ENCODE measurements at places on chromosomes 12 and 14. TPM values are rescaled to one million over a fixed set of nuclear protein-coding genes. Genes with fewer than 3 reads are reported as not detected.

GRCh38 chr14:103000291-103000921, 56.9 kb downstream of the CDC42BPB start:
- DNase-seq, result peak; percentile 23

CATSPERB gene
- total RNA-seq, result 5.1 TPM

DNA sequence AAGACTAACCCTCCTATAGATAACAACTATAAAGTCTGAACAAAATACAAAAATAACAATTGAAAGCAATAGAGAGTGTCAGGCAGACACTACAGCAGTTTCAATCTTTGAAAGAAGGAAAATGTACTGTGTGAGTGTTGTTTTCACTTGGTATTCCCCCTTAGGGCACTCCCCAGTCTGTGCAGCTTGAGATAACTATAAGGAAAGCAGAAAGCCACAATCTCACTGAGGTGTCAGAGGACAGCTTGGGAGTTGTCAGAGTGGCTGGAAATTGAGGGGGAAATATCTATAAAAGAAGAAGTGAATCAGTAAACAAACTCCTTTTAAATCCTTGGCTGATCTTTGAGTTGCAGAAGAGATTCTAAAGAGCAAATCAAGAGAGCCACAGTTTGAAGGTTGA, 364.8 kb downstream of the NELL2 start:
- peak; percentile 7 for DNase-seq

AMDHD1 gene
- total RNA-seq, result not detected

DNA sequence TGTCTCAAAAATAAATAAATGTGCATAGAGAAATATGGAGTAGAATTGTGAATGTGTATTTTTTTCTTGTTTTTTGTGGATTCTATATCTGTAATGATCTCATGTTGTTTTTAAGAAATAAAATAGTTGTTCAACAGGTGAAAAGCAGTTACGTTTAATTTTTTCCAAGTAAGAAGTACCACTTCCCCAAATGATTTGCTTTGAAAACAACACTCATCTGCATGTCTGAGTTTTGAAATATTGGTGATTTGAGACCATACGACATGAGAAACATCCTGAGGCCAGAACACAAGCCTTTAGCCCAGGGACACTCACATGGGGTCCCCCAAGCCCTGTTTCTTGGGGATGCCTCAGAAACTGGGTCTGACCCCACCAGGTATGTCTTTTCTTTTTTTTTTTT, 4.2 kb upstream of the FICD start:
- DNase-seq, result no peak

CTSG gene
- 9.4 TPM for total RNA-seq

DNA sequence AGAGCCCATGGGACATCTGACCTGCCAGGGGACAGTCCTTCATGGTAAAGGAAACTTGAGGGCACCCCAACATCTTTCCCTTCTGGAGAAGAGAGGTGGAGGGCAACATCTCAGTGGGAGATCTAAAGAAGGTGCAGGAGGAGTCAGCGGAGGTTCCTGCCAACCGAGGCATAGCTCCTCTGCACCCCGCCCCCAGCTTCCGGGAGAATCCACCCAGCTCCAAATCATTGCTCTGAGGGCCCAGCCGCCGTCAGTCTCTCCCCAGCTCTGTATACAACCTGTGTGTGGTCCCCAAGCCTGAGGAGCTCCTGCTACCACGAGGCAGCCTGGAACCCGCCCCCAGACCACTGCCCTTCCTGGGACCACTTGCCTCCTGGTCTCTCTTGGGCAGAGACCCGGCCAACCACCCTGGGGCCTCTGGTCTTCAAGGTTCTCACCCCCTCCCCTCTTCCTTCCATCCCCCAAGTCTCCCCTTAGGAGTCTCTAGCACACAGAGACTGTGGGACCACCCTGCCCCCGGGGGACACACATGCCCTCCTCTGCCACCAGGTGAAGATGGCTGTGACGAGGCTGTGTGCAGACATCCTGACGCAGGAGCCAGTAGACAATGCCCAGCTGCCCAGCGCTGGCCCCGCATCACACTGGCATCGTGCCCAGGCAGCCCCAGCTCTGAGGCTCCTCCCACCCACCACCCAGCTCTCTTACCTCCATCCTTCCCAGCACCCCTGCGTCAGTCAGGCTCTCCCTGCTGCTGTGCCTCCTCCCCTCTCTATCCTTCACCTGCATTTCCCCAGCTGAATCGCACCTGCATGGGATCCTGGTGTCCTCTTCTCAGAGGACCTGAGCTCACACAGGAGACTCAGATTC, 13.0 kb upstream of the NUDT14 start:
- no peak for DNase-seq

- DNase-seq, result no peak
Observed at GRCh38 chr14:69241577-69241976, 18.4 kb upstream of the GALNT16 start.

GRCh38 chr12:65603438-65604351, 220.6 kb upstream of the HMGA2 start:
- DNase-seq, result no peak

PTGER2 gene
- 2.9 TPM for total RNA-seq

- no peak for DNase-seq
Observed at GRCh38 chr14:99946652-99947489, 118.4 kb upstream of the EVL start.

GRCh38 chr14:38212111-38212510, 4.4 kb downstream of the SSTR1 start:
- DNase-seq, result no peak

DNA sequence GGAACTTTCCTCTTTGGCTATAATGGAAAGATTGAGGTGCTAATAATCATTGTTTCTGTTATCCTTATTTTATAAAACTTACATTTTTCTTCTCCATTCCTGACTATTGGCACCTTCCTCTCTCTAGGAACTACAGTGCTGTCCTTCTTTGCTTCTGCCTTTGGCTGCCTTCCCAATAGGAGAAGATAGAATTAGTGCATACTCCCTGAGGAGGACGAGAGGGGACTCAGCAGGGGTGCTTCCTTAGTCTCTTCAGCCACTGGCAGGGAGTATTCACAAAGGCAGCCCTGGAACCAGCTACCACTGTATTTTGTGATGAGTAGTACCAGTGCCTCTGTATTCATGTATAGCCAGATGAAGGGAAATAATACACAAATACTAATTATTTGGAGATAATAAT, 208.5 kb downstream of the FOXG1 start:
- DNase-seq, result no peak

DNA sequence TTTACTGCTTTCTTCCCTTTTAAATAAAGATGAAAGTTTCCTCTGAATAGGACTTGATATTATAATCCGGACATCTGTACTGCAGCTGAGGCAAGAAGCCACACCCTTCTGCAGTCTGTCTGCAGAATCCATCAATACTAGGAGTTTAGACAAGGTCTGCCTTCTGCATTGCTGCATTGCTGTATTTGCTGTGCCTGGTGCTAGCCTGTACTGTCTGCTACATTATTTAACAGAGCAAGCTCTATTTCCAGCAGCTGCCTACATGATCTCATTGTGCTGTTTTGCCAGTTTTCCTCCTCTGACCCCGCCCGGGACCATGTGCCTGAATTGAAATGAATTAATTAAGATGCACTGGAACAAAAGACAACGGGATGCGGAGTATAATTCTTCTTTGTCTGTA, 1.7 kb downstream of the TUBA1A start:
- DNase-seq, result peak; percentile 86

GRCh38 chr14:89384023-89384422, 33.0 kb downstream of the FOXN3 start:
- no peak for DNase-seq

DNA sequence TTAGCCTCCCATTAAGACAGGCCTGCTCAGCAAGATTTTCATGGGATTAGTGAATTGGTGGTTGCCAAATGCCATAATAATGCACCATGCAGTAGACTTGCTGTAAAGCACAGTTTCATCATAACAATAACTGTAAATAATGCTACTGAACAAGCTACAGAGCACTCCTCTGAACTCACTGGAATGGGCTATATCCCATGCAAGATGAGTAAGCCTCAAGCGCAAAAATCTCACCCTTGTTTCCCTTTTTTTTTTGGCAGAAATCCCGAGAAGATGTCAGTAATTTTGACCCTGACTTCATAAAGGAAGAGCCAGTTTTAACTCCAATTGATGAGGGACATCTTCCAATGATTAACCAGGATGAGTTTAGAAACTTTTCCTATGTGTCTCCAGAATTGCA, 145.9 kb upstream of the HIF1A start:
- DNase-seq, result no peak

ESRRB gene
- total RNA-seq, result 1.2 TPM

DNA sequence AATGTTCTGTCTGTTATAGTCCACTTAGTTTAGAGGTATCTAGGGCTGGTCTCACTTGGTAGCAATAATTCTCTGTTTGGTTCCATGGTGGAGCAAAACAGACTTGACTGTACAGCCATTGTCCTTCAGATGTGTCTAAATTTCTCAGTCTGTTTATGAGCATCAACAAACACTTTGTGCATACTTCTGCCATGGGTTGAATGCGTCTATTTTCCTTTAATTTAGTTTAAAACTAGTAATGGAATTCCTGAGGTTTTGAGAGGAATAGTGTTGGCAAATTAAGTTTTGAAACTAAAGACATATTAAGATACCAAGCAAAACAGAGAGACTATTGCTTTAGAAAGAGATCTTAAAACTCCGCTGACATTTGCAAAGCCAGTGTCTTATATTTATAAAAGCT, 22.6 kb downstream of the FRS2 start:
- DNase-seq, result no peak

DNA sequence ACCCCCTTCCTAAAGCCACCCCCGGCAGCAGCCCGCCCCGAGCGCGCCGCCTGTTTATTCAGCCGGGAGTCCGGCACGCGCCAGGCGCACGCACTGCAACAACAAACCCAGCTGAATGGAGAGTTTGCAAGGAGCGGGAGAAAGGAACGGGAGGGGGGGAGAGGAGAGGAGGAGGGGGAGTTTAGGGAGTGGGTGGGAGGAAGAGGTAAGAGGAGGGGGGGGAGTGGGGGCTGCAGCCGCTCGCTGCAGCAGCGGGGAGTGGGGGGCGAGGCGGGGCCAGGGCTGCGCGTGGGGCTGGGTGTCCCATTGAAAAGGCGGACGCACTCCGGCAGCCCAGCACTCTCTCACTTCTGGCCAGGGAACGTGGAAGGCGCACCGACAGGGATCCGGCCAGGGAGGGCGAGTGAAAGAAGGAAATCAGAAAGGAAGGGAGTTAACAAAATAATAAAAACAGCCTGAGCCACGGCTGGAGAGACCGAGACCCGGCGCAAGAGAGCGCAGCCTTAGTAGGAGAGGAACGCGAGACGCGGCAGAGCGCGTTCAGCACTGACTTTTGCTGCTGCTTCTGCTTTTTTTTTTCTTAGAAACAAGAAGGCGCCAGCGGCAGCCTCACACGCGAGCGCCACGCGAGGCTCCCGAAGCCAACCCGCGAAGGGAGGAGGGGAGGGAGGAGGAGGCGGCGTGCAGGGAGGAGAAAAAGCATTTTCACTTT, at the start of gene ASCL1:
ASCL1 (plus strand) TSS at position 336 of the 712 bp plus-strand sequence. CDS start 571 bp downstream, outside the sequence.
- peak; percentile 53 for DNase-seq

SLC5A8 gene
- 1.7 TPM for total RNA-seq

TAOK3 gene
- 43.6 TPM for total RNA-seq

GRCh38 chr14:54503486-54503885, 6.2 kb upstream of the CGRRF1 start:
- peak; percentile 29 for DNase-seq

DNA sequence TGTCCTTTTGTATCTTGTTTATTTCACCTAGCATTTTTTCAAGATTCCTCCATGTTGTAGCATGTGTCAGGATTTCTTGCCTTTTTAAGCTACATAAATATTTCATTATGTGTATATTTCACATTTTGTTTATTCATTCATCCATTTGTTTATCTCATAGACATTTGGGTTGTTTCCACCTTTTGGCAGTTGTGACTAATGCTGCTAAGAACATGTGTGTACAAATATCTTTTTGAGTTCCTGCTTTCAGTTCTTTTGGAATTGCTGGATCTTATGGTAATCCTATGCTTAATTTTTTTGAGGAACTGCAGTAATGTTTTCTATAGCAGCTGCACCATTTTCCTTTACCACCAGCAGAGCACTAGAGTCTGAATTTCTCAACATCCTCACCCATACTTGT, 62.4 kb downstream of the SCN8A start:
- DNase-seq, result no peak

GRCh38 chr14:72518809-72519377, 375.0 kb downstream of the DPF3 start:
- DNase-seq, result peak; percentile 43

GLIPR1 gene
- 43.1 TPM for total RNA-seq

- DNase-seq, result peak; percentile 18
Observed at GRCh38 chr12:42130672-42131402, 13.8 kb downstream of the GXYLT1 start.

GRCh38 chr14:57659052-57659451, 165.4 kb upstream of the CCDC198 start:
- DNase-seq, result no peak

- no peak for DNase-seq
Observed at GRCh38 chr14:21203470-21204166, 47.8 kb upstream of the OR5AU1 start.

DNA sequence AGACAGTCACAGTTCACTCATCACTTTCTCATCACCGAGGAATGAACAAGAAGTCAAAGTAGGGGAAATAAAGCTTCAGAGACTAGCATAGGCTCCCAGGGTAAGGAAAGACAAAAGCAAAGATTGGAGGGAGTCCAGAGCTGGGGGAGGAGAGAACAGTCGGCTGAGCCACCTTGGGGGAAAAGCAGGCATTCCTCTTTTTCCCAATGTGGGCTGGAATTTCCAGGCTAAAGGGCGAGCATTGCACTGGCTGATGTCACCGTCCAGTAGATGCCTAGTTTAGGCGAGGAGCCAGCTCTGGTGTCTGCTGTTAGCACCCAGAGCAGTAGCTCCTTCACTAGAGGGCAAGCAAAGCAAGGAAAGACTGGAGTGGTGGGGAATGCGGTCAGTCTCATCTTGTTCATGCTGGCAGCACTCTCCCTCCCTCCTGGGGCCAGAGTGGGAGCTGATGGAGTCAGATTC, 8.5 kb upstream of the KRT75 start:
- peak; percentile 55 for DNase-seq

DNA sequence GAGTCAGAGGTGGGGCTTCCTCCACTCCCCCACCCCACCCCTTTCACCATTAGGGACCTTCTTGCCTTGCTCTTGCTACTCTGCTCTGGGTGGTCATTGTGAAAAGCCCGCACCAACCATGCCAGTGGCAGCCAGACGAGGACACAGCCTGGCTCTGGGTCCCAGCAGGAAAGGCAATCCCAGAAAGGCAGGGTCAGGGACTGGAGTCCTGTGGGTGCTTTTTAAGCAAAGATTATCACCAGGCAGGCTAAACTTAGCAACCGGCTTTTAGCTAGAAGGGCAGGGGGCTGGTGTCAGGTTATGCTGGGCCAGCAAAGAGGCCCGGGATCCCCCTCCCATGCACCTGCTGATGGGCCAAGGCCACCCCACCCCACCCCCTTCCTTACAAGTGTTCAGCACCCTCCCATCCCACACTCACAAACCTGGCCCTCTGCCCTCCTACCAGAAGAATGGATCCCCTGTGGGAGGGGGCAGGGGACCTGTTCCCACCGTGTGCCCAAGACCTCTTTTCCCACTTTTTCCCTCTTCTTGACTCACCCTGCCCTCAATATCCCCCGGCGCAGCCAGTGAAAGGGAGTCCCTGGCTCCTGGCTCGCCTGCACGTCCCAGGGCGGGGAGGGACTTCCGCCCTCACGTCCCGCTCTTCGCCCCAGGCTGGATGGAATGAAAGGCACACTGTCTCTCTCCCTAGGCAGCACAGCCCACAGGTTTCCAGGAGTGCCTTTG, 1.2 kb upstream of the GAPDH start:
- peak; percentile 92 for DNase-seq

- no peak for DNase-seq
Observed at GRCh38 chr14:91405241-91405721, 12.3 kb downstream of the CCDC88C start.

GOLT1B gene
- 48.6 TPM for total RNA-seq

- no peak for DNase-seq
Observed at GRCh38 chr12:127970491-127970890, 296.5 kb upstream of the TMEM132C start.

- no peak for DNase-seq
Observed at GRCh38 chr12:128908254-128908653, 55.0 kb downstream of the GLT1D1 start.

All from umbilical cord (tissue), 2 donors.